ENCODE measurements at places on chromosomes 12 and 14.

DNA sequence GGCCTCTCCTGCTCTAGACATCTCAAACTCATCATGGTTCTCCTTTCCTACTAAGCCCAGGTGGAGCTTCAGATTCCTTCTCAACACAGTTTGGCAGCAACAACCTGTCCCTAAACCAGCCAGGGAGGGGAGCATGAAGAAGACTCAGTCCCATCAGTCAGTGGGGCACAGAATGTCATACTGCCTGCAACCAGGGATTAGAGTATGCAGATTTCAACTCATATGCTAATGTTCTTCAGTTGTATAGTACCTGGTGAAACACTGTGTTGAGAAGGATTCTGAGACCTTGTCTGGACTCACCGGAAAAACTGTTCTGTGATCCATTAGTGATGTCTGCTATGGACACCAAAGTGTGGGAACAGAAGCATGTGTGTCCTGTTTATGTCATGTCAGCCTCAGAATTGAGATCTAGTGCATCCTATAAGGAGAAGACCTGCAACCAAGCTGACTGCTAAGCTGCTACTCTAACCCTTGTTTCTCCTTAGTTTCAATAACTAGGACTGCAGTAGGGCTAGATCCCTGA is 43.6 kb downstream of the TRPV4 start:
- no peak for DNase-seq

DNA sequence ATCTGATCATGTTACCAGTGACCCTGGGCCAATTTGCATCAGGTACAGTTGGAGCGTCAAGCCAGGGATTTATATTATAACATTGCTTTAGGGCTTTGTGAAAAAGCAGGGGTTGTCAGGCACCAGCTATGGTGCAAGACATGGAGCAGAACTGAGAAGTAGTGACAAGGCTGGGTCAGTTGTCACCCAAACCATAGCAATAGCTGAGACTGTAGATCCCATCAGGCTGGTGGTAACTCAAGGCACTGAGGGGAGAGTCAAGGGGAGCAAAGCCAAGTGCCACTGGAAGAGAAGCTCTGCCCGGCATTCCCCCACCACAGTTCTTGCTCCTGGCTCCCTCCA is 16.9 kb downstream of the BCL2L14 start:
- DNase-seq: no peak

DNA sequence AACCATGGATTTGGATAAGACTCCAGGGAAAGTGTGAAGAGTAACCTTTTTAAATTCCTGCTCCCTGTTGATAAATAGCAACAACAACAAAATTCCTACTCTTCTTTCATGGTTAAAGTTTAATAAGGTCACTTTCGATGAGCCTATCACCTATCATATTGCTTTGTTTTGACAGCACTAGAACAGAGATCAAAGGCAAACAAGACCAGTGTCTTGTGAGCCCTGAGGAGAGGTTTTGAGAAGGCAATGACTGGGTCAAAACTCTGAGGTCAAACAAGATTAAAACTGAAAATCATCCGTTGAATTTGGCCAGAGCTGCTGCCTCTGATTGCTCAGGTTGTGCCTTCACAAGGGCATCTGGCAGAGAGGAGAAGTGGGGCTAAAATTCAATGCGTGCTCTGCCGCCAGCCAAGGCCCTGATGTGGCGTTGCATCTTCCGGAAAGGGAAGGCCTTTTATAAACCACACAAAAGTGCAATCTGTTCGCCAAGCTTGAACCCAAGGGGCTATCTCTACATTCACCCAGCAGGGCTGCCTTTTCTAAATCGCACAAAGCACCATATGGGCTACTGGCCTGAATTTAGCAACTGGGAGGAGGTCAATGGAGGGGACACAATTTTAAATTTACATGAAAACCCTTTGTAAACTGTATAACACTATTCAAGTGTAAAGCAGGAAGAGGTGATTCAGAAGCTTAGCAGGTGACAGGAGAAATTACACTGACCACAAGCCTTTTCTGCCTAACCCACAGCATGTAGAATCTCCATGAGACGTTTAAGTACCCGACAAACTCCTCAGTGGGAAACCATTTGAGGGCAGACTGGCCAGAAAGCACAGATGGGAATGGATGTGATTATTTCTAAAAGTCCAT is 140.8 kb downstream of the DAD1 start:
- no peak for DNase-seq

DNA sequence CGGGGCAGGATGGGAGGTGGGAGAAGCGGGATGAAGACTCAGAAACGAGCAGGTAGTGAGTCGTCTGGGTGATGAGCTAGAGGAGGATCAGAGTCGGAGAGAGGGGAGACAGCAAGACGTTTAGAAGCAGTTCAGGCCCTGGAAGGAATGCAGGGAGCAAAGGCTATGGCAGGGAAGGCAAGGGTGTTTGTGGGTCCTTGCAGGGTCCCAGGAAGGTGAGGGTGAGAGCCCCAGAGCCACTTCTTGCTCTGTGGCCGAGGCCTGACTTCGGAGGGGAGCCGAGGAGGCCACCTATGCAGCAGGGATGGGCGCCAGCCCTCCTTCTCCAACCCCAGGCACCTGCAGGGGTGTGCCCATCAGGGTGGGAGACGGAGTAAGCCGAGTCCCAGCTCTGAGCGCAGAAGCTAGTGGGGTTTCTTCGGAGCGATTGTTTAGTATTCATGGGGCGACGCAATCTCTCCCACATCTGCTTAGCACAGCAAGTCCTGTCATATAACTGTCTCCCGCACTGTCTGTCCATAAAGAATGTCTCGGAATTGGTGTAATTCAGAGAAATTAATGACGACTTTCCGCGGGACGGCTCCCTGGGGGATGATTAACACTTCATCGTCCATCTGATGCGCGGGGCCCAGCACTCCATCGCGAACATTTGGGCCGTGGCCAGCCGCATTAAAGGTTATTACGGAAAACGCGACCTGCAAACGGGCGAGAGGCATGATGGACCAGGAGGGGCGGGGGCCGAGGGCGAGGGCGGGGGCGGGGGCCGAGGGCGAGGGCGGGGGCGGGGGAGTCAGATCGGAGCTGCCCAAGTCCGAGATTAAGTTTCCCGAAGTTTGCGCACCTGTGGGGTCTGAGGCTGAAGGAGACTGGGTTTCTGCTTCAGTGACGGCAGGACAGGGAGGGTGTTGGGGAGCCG is 12.2 kb upstream of the CALCOCO1 start:
- no peak for DNase-seq

DNA sequence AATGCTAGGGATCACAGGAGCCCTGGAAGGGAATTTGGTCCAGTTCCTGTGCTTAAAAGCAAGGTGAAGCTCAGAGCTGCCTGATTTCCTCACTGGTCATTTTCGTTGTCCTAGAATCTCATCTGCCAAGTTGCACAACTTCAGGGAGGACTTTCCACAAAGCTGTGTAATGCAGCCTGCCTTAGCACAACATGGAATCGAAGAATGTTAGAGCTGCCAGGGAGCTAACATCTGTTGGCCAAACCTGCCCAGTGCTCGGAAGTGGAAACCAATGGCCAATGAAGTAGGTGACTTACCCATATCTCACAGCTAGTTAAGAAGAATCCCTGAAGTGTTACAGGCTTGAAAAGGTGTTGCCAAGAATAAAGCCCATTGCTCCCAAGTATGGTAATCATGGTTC is 79.9 kb upstream of the SSTR1 start:
- no peak for DNase-seq

DNA sequence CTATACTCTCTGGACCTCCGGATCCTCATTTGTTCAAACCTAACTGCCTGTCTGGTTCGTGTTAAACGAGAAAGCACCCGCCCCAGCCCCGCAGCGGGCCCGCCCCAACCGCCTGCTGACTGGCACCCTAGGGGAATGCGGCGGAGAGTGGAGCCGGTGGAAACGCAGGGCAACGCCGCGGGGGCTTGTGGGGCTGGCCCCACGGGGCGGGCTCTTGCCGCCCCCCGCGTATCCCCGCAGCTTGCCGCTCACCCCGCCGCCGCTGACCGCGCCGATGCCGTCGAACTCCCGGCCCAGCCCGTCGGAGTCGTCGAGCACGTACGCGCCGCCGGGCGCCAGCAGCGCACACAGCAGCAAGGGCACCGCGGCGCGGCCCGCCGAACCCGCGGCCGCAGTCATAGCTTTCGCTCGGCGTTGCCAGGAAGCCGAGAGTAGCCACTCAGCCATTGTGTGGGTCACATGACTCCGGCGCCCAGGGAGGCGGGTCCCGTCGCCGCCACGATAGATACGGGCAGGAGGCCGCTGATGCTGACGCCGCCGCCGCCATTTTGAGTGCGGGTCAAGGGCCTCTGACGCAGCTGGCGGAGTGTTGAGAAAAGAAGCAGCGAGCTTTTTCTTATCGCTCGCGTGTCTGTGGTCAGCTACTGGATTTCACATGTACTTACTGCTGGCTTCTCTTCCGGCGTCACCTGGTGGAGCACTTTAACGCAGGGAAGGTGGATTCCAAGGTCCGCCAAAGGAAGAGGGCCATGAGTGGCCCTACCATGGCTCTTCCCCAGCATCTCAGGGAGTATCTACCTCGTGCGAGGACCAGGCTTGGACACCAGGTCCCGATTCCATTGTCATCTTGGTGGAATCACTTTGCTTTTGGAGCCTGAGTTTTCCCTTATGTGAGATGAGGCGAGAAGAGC is at the start of gene GALC:
TSS of gene GALC (minus strand) at position 465 of the 911 bp plus-strand sequence. CDS start at position 447, 18 bp downstream.
- DNase-seq: peak; percentile 79

GRCh38 chr12:6122201-6122600 is 2.3 kb downstream of the VWF start:
- no peak for DNase-seq

DNA sequence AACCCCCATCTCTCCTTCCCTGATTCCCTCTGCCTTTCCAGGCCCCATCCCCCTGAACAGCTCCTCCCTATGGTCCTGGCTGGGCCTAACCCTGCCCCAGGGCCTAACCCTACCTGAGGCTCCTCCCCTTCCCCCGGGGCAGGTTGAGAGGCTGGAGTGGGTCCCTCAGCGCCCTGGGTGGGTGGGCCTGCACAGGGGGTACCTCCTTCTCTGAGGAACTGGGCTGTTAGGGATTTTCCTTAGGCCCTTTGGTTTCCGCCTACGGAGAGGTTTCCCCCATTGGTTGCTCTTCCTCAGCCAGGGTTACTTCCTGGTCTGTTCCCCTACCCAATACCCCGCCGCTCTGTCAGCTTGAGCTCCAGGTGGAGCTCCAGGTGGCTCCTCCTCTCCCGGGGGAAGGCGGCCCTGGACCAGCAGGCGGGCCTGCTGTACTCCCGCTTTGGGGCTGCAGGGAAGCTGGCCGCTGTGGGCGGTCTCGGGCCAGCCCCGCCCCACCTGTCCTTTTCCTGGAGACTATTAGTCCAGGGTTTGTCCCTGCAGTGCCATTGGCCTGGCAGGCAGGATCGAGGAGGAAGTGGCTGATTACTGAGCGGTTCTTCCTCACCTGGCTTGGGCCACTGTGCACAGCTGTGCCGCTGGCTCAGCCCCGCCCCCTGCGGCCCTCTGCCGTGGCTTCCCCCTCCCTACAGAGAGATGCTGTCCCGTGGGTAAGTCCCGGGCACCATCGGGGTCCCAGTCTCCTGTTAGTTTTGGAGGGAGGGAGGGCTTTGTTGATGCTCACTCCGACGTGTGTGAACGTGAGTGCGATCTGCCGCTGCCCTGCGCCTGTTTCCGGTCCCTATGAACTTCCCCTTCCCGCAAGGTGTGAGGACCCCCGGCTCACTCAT is 2.5 kb downstream of the C12orf57 start:
- DNase-seq: no peak

DNA sequence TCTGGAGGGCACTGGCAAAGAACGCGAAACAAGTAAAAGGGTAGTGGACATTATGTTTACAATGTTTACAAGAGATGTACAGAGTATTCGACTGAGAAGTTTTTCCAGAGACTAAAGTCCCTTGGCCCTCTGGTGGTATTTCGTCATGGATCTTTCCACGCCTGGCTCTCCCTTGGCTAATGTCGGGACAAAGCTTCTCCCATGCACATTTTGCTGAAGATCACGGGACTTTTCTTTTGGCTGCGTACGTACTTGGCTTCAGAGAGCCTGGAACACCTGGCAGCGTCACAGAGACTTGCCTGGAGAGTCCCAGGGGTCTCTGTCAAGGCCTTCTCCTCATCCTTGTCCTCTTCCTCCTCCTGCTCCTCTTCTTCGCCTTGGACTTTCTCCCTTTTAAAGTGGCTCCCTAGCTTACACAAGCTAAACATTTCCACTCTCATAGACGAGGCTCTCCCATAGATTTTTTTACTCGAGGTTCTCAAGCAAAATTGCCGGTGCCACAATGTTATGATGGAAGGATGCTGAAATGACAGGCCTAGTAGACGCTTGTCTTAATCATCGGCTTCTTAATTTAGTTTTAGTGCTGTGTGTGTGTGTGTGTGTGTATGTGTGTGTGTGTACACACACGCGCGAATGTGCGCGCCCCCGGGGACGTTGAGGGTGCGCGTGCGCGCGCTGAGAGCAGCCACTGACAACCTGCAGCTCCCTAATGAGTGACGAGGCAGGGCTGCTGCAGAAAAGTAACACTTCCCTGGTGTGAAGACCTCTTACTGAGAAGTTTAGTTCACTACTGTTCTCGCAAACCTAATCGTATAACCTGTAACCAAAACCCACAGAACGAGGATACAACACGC is 4.9 kb upstream of the FOXG1 start:
- no peak for DNase-seq
